ENCODE measurements at places on chromosomes 1 and 21.
A peak's percentile ranks its signal among the peaks of the same experiment; 100 is the strongest.

- DNase-seq: no peak
These were observed 340.4 kb downstream of the RPS6KC1 start for GRCh38 chr1:213391445-213391844.

DNA sequence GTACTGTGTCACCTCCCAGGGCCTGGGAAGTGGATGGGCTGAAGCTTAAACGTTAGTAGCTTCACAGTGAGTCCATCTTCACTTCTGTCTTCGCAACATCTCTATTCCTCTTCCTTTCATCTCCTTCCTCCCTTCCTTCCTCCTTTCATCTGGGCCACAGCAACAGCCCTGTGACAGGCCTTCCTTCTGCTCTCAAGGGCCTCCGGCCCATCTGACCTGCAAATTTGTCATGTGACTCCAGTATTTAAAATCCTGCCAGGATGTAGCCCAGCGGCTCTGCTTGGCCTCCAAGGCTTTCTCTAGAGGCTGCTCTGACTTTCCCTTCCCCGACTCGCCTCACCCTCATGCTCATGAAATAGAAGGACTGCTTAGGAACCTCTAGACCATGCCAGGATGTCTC is 10.9 kb upstream of the BATF3 start:
- no peak for DNase-seq

GRCh38 chr1:187577610-187578009 is 748.9 kb downstream of the PLA2G4A start:
- DNase-seq: no peak

DNA sequence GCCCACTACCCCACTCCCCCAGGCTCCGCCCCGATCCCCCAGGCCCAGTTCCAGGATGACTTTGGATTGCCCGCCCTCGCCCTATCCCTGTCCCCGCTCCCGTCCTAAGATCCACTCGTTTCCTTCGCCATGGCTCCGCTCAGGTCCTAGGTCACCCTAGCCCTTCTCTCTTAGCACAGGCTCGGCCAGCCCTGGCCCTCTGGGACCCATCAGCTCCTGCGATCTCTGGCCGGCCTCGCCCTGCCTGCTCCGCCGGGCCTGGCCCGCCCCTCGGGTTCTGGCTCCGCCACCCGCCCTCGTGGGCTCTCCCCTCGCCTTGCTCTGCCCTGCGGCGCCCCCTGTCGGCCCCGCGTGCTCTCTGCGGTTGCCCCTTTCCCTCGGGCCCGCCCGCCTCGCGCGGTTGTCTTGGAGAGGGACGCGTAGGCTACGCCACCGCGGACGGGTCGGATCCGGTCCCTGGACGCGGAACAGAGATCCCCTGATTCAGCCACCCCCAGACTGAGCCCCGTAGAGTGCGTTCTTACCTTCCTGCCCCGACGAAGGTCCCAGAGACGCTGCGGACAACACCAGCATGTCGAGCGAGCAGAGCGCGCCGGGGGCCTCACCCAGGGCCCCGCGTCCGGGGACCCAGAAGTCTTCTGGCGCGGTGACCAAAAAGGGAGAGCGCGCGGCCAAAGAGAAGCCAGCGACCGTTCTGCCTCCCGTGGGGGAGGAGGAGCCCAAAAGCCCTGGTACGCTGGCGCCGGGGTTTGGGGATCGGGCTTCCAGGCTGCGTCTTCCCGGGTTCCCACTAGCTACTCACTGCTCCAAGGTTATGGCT is at the start of gene LRRC71:
Gene LRRC71 (plus strand): TSS at position 400 of the 820 bp plus-strand sequence. CDS start 172 bp downstream, at position 572.
- DNase-seq: peak; percentile 18

DNA sequence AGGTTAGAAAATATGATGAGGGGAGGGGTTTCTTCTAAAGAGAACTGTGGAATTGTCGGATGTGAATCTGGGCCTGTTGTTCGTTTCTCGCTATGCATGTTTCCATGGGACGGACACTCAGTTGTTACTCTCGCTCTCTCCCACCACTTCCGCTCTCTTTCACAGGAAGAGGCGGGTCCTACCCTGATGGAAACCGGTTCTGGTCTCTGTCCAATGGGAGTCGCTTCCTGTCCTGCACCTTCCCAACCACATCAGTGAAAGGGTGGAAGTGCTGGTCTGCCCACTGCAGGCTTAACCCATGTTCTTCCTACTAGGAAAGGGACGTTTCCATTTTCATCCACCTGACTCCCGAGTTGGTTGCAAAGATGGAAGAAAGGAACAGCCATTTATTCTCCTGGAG is 119.4 kb downstream of the KCNJ15 start:
- no peak for DNase-seq

DNA sequence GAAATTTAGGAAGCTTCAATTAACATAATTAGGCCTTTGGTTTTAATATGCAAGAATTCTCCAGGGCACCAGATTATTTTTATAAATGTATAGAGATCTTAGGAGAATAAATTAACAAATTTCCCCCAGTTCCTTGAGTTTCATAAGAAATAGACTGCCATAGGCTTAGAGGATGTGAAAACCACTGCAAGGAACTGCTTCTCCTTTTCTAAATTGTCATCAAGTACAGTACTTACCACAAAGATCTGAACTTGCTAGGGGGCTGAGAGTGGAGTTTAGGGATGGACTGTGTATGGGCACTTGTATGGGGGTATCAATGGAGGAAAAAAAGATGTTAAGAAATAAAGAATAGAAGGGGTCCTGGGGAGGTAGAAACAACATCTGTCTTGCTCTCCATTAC is 31.1 kb downstream of the LHX8 start:
- no peak for DNase-seq

DNA sequence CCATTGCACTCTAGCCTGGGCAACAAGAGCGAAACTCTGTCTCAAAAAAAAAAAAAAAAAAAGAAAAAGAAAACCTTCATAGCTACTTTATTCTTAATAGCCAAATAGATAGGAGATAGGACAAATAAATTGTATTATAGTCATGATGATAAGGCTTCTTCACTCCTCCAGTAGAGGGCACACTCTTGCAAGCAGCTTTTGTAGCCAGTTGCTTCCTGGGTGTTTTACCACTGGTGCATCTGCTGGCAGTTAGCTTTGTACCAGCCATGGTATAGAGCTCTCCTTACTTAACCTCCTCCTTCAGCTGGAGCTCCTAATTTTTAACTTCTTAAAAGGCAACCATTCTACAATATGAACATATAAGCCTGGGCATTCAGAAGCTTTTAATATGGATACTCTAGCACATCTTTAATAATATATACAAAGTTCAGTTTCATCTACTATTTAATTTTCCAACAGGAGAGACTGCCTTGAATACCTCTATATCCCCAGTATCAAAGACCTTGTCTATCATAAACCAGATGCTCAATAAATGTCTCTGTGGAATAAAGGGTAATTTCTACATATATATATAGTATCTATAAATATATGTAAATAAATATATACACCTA is 35.8 kb downstream of the EVI5 start:
- DNase-seq: peak; percentile 63

- DNase-seq: no peak
These were observed 20.4 kb downstream of the GREM2 start for GRCh38 chr1:240591564-240591963.

GRCh38 chr1:109898842-109899241 is 11.8 kb upstream of the CSF1 start:
- no peak for DNase-seq

DNA sequence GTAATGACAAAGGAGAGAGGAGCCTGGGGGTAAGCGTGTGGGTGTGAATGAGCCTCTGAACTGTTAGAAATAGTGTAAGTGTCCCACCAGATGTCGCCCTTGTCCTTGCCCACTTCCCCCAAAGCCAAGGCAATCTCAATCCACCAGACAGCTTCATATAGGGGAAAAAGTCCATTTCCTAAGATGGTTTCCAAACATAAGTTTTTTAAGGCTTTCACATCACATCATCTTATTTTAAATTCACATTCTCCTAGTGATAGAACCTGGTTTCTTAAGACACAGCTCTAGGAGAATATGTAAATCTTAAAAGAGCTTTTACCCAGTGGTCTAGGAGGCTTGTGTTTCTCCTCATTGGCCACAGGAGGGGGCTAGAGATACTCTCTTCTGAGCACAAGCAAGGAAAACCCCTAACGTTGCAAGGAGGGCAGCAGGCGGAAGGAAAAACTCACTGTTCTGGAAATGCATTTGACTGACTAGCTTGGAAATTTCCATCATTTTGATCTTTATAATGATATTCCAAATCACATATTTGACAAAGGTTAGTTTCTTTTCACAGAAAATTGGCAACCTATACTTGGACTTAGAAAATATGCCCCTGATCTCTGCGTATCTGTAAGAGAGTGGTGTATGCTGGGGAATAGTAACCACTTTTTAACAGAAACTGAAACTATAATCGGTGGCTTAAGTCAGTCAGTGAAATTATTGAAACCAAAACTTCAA is 51.9 kb upstream of the LPAR3 start:
- DNase-seq: peak; percentile 92

GRCh38 chr21:39686646-39687468 is 58.1 kb upstream of the IGSF5 start:
- DNase-seq: no peak

DNA sequence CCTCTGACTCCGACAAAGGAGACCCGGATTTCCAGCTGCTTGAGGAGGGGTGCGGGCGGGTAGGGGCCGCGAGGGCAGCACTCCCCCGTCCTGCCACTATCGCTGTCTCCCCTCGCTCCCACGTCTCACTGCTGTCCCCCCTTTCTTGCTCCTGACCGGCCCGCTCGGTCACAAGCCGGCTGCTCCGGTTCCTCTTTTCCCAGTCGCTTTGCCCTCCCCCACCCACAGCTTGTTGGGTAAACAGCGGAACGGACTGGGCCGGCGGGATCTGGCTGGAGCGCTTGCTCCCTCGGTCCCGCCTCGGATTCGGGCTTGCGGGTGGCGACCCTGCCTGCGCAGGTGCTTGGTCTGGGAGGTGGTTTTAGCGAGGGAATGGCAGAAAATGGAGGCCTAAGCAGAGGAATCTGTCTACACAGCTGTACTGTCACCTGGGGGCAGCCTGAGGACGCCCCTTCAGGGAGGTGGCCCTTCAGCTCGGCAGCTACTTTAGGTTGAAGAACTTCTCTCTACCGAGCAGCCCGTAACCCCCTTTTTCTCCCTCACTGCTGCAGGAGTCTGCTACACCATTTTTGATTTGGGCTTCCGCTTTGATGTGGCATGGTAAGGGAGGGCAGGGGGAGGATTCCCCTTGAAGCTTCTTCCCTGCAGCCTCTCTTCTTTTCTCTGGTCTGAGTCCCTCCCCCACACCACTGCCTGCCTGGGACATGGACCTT is 645 bp downstream of the ATP6V0B start:
- DNase-seq: peak; percentile 71

DNA sequence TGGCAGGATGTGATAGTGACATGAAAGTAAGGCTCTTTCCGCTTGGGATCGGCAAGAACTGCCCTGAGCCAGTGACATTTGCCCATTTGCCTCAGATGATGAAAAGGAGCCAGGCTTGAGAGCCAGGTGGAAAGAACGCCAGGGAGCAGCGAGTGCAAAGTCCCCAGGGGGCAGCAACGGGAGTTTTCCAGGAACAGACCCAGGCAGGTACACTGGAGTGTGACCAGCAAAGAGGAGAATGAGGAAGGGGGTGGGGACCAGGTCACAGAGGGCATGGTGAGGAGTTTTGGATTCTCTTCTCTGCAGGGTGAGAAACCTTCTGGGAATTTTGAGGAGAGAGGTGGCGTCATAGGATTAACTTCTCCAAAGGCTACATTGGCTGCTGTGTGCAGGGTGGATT is 10.8 kb upstream of the ETS2 start:
- no peak for DNase-seq

DNA sequence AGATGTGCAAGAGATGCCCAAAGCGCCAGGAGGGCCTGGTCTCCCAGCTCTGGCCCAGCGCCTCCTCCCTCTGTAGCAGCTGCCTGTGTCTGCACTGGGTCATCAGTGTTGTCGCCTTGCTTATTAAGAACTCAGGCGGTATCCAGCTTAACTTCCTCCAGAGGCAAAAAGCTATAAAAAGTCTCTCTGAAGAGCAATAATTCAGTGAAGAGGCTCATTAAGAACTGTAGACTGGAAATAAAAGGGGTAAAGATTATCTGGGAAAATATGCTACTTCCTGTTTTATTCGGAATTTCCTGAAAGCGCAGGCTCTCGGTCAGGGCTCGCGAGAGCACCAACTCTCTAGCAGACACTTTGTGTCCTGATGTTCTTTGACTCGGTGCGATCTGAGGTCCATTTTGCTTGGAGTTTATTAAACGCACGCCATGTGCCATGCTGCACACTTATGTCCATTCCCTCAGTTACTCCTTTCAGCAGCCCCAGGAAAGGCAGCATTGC is 70.4 kb downstream of the MRPS6 start:
- no peak for DNase-seq

DNA sequence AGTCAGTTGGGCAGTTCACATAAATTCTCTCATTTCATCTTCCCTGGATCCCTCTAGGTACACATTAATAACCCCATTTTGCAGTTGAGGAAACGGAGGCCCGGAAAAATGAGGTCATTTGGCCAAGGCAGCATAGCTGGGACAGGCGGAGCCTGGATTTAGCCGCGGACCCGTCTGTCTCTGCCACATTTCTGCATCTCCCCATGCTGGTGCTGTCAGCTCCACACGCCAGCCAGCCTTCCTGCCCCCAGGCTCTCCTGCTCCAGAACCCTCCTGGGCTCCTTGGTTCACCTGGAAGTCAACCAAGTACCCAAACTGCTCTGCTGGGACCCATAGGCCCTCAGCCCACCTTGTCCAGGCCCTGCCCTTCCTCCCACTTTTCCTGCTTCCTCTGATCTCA is 7.6 kb downstream of the FOXO6 start:
- no peak for DNase-seq

GRCh38 chr1:197862221-197862620 is 40.2 kb upstream of the C1orf53 start:
- DNase-seq: no peak

GRCh38 chr1:3463891-3464648 is 9.6 kb downstream of the ARHGEF16 start:
- no peak for DNase-seq

GRCh38 chr21:35473496-35473895 is 424.4 kb upstream of the RUNX1 start:
- DNase-seq: no peak

DNA sequence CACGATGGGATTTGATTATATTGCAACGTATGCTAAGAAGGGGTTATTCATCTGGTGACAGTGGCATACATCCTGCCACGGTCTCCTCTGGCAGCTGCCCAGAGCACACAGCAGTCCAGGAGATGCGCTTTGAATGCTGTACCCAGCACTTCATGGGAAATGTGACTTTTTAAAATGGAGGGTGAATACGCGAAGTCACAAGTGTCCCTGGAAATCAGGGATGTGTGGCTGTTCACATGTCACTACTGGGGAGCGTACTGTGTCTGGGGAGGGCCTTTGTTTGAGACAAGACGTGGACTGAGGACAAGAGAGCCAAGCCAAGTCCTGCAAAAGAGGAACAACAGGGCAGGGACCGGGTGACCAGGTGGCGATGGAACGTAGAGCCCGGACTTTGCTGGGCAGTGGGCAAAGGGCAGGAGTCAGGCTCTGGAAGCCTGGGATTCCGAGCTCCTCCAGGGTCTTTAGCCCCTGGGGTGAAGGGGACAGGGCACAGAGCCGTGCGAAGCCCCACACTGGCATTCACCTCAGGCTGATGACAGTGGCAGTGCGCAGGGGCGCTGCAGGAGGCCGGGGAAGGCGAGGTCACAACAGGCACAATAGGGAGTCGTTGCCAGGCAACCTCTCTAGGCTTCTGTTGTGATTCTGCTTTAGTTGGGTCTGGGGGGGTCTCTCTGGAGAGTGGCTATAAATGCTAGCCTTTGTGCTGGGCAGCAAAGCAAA is 11.4 kb upstream of the ZBTB21 start:
- DNase-seq: no peak

GRCh38 chr1:30672661-30673060 is 50.7 kb downstream of the MATN1 start:
- DNase-seq: no peak
